Stimulated activated CD4-positive, alpha-beta T cell treated with anti-CD3 and anti-CD28 coated beads, Interleukin-4, amount 100 ng/mL, for 4 hours (primary cell): ENCODE measurements at places on chromosomes 12 and 14.

DNA sequence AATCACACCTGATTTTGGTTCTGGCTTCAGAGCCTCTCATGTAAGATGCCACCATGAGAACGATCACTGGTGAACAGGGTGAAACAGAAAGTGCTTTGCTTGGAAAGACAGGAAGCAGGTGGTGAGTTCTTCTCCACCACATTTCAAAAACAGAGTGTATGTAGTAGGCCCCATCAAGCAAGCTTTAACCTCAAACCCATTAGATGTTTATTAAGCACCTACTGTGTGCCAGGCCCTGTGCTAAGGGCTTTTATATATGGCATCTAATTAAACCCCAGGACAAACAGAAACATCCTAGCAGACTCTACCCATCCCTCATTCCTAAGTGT lies 47.8 kb upstream of the MED13L start:
- DNase-seq = no peak

DNA sequence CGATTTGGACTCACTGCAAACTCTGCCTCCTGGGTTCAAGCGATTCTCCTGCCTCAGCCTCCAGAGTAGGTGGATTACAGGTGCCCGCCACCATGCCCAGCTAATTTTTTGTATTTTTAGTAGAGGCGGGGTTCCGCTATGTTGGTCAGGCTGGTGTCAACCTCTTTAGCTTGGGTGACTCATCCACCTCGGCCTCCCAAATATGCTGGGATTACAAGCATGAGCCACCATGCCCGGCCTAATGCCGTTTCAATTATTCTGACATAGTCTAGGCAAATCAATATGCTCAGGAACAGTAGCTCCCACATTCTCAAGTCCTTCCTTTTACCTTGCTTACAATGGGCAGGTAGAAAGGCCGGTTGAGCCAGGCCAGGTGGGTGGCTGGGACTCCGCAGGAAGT lies 82.0 kb upstream of the EEA1 start:
- no peak for DNase-seq

DNA sequence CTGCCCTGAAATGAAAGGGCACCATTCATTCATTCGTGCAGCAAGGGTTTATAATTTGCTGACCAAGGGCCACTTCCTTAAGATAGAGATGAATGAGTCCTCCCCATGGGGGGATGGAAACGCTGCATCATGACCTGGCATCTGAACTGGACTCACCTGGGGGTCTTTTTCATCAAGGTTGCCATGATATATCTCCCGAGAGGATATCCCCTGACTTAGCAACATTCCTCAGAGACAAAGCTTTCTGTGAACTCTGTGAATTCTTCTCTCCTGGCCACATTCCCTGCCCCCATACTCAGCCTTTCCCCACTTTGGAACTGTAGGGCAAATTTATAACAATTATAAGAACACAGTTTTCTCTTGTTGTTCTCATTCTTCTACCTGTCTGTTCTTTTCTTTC lies 30.8 kb downstream of the SRRM4 start:
- no peak for DNase-seq

DNA sequence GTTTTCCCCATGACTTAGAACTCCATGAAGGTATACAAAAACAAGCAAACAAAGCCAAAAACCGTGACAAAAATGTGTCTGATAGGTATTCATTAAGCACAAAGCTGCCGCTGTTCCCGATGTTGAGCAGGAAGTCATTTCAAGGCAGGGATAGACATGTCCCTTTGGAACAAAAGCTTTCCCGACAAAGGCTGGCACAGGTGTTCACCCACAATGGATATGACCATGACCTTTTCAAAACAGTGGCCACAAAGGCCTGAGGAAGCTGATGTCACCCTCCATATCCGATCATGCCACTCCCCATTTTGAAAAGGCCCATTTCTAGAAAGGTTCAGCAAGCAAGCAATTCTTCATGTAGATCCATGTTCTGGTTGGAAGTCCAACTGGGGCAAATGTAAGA lies 279.1 kb downstream of the BTG1 start:
- no peak for DNase-seq

GRCh38 chr14:102856179-102856578 lies 66.3 kb upstream of the AMN start:
- no peak for DNase-seq

- peak; percentile 41 for DNase-seq
These were observed 1.2 kb downstream of the ITGB7 start for GRCh38 chr12:53205747-53206419.

DNA sequence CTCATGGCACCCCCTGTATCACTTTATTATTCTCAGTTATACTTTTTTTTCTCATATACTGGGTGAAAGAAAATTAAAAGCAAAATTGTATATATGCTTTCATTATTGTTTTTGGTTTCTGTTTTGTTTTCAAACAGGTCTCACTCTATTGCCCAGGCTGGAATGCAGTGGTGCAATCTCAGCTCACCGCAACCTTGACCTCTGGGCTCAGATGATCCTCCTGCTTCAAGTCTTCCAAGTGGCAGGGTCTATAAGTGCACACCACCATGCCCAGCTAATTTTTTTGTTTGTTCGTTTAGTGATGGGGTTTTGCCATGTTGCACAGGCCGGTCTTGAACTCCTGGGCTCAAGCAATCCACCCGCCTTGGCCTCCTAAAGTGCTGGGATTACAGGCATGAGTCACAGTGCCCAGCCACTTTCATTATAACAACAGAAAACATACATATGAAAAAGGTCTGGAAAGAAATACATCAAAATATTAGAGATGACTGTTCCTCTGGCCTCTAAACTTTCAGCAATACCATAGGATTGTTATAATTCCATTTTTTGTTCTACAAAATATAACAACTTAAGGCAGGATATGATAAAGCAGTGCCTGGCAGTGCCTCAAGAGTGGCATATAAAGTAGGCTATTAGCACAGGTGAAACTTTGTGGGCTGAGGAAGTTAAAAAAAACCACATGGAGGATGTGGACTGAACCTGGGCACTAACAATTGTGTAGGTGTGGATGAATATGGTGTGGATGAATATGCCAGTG lies 5.8 kb upstream of the NTN4 start:
- DNase-seq = no peak

- no peak for DNase-seq
These were observed 148.8 kb upstream of the LHX5 start for GRCh38 chr12:113620437-113620976.

DNA sequence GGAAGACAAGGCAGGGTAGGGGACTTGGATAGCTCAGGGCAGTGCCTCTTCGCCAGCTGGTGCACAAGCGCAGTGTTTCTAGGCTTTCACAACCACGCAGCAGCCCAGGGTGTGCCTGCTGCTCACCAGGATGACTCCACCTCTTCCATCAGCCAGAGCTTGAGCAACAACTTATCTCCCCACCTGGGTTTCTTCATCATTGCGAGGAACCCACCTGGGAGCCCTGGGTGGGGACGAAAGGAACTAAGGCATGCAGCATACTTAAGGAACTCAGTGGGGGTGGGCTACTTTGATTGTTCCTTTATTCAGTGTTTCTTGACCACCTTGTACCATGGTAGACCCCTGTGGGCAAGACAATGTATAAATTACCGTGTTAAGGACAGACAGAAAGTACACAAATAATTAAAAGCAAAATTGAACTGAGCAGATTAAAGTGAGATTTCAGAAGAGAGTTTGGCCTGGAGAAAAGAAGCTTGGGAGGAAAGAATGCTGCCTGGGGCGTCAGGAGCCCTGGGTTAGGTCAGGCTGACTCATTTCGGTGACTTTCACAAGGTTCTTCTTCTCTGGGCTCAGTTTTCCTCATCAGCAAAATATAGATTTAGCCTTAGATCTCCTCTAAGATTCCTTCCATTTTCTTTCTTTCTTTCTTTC lies 22.9 kb downstream of the KRT18 start:
- DNase-seq = no peak

- DNase-seq = no peak
These were observed 41.6 kb downstream of the PIK3C2G start for GRCh38 chr12:18302809-18303430.

- no peak for DNase-seq
These were observed 26.7 kb upstream of the SFSWAP start for GRCh38 chr12:131684015-131684725.

GRCh38 chr12:71438670-71439361 lies 782 bp upstream of the LGR5 start:
- DNase-seq = no peak

DNA sequence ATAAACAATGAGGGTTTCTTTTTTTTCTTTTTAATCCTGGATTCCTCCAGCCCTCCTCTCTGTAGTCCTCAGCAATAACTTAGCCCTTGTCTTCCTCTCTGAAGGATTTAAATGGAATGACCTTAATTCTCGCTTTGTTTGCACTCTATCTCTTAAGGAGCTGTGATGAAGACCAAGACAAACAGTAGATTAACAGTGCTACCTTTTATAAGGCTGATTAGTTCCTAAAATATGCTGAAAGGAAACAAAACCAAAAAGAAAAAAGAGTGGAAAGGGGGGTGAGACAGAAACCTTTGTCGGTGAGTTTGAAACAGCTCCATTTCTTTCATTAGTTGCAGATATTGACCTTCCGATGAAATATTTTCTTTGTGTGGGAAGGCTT lies 38.7 kb upstream of the PTCSC3 start:
- no peak for DNase-seq

DNA sequence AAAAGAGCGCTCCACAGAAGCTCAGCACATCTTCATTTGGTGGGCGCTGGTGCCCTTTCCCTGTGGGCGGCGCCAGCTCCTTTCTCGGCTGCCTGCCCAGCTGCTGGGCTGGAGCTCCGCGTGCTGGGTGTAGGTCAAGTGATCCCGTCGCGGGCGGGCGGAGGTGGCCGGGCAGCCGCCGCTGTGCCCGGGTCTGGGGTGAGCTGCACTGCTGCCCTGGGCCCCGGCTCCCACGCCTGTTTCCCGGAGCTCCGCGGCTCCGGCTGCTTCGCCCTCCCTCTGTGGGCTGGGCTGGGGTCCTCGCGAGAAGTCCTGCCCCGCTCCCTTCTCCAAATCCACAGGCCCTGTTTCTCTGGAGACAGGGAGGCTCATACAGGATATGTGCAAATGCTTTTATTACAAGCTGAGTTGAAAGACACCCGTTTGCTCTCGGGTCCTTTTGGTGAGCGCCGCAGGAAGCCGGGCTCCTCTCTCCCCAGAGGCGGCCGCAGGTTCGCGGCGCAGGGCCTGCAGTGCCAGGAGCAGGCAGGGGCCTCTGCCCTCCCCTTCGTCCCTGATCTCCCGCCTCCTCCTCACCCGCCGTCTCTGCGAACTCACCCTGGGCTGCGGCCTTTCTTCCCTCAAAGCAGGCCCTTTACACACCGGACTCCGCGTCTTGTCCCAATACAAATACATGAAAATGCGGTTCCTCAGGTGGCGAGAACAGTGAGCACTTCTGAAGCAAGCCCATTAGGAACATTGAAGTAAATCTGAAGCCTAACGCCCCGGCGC lies 67.8 kb upstream of the CAPRIN2 start:
- peak; percentile 14 for DNase-seq

DNA sequence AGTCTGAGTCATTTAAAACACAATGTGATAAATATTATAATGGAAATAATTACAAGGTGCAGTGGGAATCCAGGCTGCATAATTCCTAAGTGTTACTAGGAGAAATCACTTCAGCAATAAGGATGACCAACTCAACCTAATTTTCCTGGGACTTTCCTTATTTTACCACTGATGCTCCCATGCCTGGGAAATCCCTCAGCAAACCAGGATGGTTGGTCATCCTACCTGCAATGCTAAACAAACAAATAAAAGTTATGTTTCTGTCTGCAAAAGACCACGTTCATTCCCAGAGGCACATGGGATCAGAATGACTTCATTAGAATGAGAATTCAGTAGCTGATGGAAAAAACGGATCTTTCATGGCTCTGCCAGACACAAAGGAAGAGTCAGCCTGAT lies 130.8 kb upstream of the RAP1B start:
- no peak for DNase-seq

- DNase-seq = peak; percentile 12
These were observed 30.3 kb upstream of the IFNG start for GRCh38 chr12:68189821-68190242.

DNA sequence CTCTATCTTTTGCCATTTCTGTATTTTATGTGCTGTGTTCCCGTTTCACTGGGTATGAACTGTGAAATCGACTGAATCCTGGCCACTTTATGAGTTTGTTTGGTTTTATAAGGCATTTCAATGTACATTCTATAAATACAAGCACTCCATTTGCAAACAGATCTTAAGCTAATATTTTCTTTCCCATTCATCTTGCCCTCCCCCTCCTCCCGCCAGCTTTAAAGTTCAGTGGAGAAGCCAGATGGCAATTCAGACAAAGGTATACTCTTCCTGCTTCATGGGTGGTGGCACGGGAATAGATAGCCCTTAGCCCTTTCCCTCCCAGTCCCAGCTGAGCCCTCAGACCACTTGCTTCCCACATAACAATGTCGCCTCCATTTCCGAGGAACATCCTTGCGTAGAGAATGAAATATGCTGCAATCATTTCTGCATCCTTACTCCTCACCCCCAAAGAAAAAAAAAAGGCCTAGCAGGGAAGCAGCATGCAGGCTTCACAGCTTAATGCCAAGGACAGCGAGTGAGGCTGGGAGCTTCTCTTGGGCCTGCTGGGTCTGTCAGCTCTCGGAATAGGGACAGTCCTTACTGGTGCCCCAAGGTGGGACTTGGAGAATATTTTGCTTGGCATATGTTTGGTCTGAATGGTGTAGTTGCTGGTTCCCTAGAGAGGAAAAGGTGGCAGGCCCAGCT lies 52.8 kb upstream of the SRSF5 start:
- DNase-seq = no peak

GRCh38 chr14:85634205-85634604 lies 104.3 kb downstream of the FLRT2 start:
- DNase-seq = no peak

- no peak for DNase-seq
These were observed 10.2 kb upstream of the LTA4H start for GRCh38 chr12:96045566-96045965.

- no peak for DNase-seq
These were observed 479.8 kb downstream of the ZFP36L1 start for GRCh38 chr14:68312884-68313610.

DNA sequence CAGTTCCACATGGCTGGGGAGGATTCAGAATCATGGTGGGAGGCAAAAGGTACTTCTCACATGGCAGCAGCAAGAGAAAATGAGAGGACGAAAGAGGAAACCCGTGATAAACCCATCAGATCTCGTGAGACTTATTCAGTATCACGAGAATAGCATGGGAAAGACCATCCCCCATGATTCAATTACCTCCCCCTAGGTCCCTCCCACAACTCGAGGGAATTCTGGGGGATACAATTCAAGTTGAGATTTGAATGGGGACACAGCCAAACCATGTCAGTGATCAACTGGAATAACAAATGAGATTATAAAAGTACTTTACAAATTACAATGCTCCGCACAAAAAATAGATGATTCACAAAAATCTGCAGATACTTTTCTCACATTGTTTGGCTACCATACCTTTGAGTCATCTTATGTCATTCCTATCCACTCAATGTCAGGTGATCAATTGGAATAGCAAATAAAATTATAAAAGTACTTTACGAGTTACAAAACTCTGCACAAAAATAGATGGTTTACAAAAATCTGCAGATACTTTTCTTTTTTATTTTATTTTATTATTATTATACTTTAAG lies 338.9 kb downstream of the C12orf50 start:
- no peak for DNase-seq

- DNase-seq = no peak
These were observed 24.2 kb downstream of the PARPBP start for GRCh38 chr12:102144221-102144620.
